ENCODE measurements at places on chromosomes 7 and 10.

DNA sequence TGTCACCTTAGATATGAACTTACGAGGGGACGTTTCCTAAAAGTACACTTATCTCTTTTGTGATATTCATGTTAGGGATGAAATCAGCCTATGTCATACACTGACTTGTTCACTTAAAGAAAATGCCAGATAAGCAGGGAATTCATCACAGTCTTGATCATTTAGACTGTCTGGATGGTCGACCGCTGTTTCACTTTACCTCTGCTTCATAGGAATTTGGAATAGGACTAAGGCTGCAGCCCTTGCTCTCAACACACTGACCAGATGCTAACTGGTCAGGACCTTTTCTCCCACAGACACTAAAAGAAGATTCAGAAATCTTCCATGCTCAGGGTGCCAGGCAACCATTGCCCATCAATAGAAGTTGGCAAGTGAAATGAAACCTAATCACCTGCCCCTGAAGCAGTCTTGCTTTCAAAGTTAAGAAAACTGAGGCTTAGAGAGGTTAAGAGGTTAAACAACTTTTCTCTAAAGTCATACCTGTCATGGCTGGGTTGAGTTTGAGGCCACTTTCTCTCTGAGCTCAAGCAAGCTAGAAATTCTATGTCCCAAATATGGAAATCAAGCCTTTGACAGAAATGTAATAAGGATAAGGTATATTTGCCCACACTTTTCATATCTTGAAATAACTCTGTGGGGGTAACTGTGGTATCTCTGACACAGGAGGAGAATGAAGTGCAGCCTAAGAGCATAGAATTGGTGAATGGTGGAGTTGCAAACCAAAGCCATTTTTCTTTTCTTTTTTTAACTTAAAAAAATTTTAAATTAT lies 77.1 kb downstream of the MAP3K8 start:
- no peak for DNase-seq

- no peak for DNase-seq
Observed at GRCh38 chr10:2460812-2461211, 606.5 kb upstream of the PFKP start.

DNA sequence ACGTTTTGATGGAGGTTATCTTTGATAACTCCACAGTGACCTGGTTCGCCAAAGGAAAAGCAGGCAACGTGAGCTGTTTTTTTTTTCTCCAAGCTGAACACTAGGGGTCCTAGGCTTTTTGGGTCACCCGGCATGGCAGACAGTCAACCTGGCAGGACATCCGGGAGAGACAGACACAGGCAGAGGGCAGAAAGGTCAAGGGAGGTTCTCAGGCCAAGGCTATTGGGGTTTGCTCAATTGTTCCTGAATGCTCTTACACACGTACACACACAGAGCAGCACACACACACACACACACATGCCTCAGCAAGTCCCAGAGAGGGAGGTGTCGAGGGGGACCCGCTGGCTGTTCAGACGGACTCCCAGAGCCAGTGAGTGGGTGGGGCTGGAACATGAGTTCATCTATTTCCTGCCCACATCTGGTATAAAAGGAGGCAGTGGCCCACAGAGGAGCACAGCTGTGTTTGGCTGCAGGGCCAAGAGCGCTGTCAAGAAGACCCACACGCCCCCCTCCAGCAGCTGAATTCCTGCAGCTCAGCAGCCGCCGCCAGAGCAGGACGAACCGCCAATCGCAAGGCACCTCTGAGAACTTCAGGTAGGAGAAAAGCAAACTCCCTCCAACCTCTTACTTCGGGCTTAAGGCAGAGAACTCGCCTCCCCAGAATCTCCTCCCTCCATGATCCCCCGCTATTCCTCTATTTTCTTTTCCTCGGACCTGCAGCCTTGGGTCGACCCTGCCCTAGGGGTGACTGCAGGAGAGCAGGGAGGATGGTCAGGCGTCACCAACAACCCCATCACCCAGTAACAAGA lies at the start of gene SERPINE1:
Gene SERPINE1, plus strand, starts transcription at position 454 of the 809 bp plus-strand sequence. CDS start 1,290 bp downstream, outside the sequence.
- peak; percentile 19 for DNase-seq

DNA sequence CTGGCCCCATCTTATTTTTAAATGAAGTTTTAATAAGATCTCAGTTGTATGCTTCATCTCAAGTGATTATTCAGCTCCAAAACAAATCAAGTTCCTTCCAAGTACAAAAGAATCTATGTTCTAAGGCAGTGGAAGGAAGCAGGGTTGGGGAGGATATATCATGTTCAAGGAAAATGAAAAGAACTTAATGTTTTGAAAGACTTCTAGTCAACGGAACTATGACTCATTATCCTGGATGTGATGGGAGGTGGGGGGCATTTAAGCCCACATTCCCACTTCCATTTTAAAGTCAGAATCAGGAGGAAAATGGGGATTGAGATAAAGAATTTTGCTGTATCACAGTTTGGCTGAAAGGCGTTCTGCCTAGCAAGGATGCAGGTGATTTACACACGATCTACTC lies 59.4 kb downstream of the FANK1 start:
- DNase-seq: no peak

DNA sequence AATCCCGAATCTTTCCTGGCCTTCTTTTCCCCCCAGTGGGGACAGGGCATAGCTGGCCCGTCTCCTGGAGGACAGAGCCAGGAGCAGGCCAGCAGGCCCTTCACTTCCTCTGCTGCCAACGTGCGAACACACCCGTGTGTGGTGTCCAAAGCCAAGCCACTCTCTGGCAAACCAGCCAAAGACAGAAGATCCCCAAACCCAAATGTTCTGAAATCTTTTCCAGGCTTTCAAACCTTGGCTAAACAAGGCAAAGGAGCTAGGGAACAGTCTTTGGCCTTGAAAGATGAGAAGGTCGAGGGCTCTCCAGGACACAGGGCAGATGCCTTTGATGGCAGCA lies 63.0 kb downstream of the PROSER2 start:
- no peak for DNase-seq

- DNase-seq: no peak
Observed at GRCh38 chr10:24947304-24948097, 4.9 kb downstream of the PRTFDC1 start.

- DNase-seq: no peak
Observed at GRCh38 chr7:70355198-70356020, 757.1 kb downstream of the AUTS2 start.

GRCh38 chr7:8615019-8615418 lies 181.6 kb downstream of the NXPH1 start:
- no peak for DNase-seq

DNA sequence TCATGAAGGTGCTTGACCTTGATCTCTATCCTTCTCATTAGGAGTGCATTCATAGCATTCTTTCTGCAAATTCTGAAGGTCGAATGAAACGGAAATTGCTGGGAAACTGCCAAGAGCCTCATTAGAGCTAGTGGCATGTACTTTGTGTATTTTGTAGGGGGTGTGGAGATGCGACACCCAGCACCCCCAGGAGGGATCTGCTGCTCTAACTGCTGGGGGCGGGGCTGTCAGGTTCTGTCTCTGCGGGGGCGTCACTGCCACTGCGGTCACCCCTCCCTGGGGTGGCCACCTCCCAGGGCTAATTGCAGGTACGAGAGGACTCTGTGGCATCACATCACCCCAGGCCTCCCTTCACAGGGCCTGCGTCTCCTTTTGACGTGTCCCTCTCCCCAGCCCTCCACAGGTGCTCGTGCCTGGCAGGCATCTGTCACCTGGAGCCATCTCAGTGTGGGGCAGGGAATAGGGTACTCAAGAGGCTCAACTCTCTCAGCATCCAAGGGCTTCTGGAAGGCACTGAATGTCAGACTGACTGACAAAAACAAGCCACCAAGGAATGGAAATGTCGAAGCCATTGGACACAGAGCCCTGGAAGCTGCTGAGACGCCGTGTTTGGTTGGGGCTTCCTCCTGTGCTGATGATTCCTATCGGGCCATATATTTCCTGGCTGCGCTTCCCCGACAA lies 151.1 kb downstream of the ACTR3B start:
- no peak for DNase-seq

DNA sequence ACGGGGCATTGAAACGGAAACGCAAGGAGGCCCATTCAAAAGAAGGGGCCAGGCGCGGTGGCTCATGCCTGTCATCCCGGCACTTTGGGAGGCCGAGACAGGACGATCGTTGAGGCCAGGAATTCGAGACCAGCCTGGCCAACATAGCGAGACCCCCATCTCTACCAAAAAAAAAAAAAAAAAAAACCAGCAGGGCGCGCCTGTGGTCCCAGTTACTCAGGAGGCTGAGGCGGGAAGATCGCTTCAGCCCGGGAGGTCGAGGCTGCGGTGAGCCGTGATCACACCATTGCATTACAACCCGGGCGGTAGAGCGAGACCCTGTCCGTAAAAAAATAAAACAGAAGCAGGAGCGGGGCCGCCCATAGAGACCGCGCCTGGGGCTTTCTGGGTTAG lies 396 bp downstream of the PSMG3 start:
- DNase-seq: no peak

DNA sequence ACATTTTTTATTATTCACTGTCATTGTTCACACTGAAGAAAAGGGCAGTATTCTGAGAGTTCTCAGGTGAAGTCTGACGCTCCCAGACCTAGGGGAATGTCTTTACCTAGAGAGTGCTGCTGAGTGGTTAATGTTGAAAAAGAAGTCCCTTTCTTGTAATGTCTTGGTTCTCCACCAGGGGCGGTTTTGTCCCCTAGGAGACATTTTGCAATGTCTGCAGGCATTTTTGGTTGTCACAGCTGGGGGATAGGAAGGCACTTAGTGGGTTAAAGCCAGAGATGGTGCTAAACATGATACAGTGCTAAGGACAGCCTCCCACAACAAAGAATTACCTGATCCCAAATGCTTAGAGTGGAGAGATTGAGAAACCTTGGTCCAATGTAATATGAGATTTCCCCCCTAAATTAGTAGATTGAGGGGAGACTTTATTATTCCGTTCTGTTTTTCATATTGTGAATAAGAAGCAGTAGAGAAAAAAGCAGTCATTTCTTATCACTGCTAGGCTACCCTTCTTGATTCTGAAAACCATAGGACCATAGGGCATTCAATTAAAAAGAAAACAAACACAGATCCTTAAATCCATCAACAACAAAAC lies 13.1 kb downstream of the UMAD1 start:
- DNase-seq: no peak

GRCh38 chr7:70097645-70098044 lies 499.4 kb downstream of the AUTS2 start:
- DNase-seq: no peak

DNA sequence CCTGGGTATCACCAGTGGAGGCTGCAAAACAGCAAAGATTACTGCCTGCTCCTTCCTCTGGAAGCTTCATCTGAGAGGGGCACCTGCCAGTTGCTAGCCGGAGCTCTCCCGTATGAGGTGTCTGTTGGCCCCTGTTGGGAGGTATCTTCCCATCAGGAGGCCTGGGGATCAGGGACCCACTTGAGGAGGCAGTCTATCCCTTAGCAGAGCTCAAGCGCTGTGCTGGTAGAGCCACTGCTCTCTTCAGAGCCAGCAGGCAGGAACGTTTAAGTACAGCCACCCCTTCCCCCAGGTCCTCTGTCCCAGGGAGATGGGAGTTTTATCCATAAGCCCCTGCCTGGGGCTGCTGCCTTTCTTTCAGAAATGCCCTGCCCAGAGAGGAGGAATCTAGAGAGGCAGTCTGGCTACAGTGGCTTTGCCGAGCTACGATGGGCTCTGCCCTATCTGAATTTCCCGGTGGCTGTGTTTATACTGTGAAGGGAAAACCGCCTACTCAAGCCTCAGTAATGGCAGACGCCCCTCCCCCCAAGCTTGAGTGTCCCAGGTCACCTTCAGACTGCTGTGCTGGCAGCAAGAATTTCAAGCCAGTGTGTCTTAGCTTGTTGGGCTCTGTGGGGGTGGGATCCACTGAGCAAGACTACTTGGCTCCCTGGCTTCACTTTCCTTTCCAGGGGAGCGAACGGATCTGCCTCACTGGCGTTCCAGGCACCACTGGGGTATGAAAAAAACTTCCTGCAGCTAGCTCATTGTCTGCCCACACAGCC lies 19.6 kb downstream of the SEMA3E start:
- no peak for DNase-seq

- DNase-seq: no peak
Observed at GRCh38 chr7:133670250-133670649, 417.4 kb downstream of the EXOC4 start.

DNA sequence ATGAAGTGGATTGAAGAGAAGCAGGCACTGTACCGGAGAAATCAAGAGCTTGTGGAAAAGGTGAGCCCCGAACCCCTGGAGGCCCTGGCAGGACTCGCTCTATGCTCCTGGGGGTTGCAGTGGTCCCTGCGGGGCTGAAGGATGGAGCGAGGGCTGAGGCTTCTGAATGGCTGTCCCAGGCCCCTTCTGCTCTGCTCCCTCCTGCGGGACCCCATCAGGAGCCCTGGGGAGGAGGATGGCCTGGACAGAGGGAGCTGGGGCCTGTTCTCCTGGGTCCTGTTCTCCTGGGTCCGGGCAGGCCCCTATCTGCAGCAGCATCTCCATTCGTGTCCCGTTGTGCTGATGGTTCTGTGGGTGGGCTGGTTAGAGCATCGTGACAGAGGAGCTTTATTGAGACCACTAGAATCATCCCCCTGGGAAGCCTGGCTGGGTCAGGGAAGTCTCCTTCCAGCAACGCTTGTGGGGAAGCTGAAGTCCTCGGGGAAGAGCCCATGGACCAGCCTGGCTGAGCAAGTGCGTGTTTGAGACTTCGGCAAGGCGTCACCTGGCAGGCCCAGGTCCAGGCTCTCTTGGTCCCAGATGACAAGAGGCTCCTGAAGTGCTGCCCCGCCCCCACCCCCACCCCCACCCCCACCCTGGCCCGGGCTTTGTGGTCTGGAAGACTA lies 41.1 kb upstream of the DPYSL4 start:
- no peak for DNase-seq

DNA sequence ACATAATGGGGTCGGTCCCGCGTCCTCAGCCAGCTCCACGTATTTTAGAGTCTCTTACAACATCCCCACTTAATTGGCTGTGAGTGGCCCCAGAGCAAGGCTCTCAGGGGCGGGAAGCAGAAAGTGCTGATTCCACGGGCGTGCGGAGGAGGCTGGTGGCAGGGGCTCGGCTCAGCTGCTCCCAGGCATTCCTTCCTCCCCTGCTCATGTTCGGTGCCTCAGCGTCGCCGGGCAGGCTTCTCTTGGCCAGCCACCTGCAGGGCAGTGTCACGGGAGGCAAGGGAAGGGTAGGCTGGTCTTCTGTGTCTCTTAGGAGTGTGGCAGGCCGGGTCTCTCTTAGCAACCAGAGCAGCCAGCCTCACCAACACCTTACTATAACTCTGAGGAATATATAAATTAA lies 33.8 kb downstream of the IL15RA start:
- no peak for DNase-seq

DNA sequence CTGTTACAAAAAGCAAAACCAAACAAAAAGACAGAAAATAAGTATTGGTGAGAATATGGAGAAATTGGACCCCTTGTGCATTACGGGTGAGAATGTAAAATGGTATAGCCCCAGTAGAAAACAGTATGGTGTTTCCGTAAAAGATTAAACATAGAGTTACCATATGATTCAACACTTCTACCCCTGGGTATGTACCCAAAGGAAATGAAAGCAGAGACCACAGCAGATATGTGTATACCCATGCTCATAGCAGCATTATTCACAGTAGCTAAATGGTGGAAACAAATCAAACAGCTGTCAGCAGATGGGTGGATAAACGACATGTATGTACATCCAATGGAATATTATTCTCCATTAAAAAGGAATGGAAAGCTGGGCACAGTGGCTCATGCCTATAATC lies 42.4 kb downstream of the STARD3NL start:
- no peak for DNase-seq

- DNase-seq: no peak
Observed at GRCh38 chr10:85098835-85099521, 770.6 kb downstream of the CCSER2 start.

GRCh38 chr10:28177944-28178637 lies 124.8 kb downstream of the MPP7 start:
- DNase-seq: no peak

GRCh38 chr7:103843689-103844480 lies 145.6 kb downstream of the RELN start:
- DNase-seq: no peak

GRCh38 chr7:148615085-148615730 lies 24.6 kb downstream of the C7orf33 start:
- DNase-seq: no peak
